ENCODE measurements at places on chromosomes 4 and X. TPM values are rescaled to one million over a fixed set of nuclear protein-coding genes. Genes with fewer than 3 reads are reported as not detected.

Gene DOK7
- total RNA-seq, result not detected

Gene SMIM14
- total RNA-seq, result 42.6 TPM

- H3K4me3 ChIP-seq, result no peak overlapping the region
- peaks cover 7% of the 10 kb centered on the region for H3K4me1 ChIP-seq
- DNase-seq, result no peak
- H3K27me3 ChIP-seq, result no peaks in the 10 kb centered on the region
- peaks cover 2% of the 10 kb centered on the region for H3K36me3 ChIP-seq
Observed at GRCh38 chrX:71621603-71622002, 3.3 kb upstream of the CXCR3 start.

GRCh38 chr4:26130841-26131432, 189.9 kb upstream of the RBPJ start:
- peaks cover 2% of the 10 kb centered on the region for H3K27me3 ChIP-seq
- H3K36me3 ChIP-seq, result no peaks in the 10 kb centered on the region
- H3K4me1 ChIP-seq, result no peaks in the 10 kb centered on the region
- H3K27ac ChIP-seq, result no peak overlapping the region
- no peak for DNase-seq

Gene STATH
- total RNA-seq, result not detected

GRCh38 chr4:48261281-48261680, 8.4 kb downstream of the TEC start:
- H3K27ac ChIP-seq, result no peak overlapping the region
- H3K27me3 ChIP-seq, result peaks cover 13% of the 10 kb centered on the region
- peaks cover 2% of the 10 kb centered on the region for H3K36me3 ChIP-seq
- no peak overlapping the region for H3K4me3 ChIP-seq
- no peak for DNase-seq
- peaks cover 9% of the 10 kb centered on the region for H3K4me1 ChIP-seq
